ENCODE measurements at places on chromosomes 4 and X.

GRCh38 chr4:7055111-7055989 is 12.2 kb downstream of the TADA2B start:
- DNase-seq = no peak

GRCh38 chrX:153925387-153925738 is 701 bp downstream of the ARHGAP4 start:
- no peak for DNase-seq

- peak; percentile 40 for DNase-seq
Measured at GRCh38 chrX:78595901-78596502, 63.1 kb downstream of the RTL3 start.

DNA sequence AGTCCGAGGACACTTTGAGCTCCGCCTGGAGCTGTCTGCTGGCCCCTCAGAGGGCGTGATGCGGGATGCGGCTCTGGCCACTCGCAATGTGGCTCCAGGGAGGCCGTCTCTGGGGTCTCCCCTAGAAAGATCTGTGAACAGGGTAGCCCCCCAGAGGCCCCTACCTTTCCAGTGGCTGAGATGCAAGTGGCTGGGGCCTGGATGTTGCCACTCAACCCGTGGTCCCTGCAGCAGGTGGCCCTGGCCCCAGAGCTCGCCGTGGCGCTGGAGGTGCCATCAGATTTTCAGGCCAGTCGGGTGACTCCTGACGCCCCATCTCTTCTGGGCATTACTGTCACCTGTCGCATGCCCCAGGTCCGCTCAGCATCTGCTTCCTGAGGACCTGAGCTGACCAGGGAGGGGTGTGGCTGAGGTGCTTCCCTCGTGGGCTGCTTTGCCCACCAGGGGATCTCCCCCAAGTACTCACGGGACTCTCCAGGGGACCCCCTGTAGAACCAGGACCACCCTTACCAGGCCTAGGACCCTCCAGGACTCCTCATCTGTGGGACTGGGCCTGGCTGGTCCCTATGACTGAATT is 102.1 kb upstream of the LRPAP1 start:
- DNase-seq = no peak

DNA sequence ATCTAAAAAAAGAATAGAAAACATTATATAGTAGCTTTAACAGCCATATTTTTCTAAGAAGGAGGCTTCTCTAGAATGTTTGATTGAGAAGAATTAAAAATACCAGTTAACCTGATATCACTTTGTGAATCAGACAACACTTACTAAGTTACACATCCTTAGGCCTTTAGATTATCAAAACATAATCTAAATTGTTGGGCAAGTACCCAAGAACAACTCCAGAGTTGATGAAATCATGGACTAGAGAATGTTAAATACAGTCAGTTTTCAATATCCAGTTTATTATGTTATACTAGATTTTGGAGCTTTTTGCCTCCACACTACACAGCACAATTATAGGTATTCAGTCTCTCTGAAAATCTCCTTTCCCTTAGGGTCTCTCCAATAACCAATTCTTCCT is 39.6 kb downstream of the ARL13A start:
- DNase-seq = no peak

DNA sequence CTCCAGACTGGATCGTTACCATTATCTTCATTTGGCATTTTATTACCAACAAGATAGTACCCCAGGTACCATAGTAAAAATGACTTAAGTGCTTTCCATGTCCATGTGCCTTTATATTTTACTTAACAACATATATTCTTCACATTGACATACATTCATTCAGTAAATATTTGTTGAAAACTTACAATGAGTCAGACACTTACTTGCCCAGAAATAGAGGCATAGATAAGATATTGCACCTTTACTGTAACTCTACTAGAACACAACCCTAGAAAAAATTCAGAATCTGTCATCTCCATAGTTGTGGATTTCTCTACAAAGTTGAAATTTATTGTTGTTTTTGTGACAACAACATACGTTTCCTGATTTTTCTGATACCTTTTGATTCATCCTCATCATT is 640.6 kb downstream of the RPA4 start:
- DNase-seq = no peak
